ENCODE measurements at places on chromosomes 6 and 20. TPM values are rescaled to one million over a fixed set of nuclear protein-coding genes. Genes with fewer than 3 reads are reported as not detected.

LZTS3 gene
- 9.3 TPM for total RNA-seq

PAQR8 gene
- total RNA-seq: 3.4 TPM

RALGAPB gene
- 34.4 TPM for total RNA-seq

SRSF12 gene
- total RNA-seq: 0.15 TPM

ATP6V1G2 gene
- 1.6 TPM for total RNA-seq

VSTM2L gene
- total RNA-seq: not detected

ADGRF5 gene
- total RNA-seq: 13.0 TPM

CUTA gene
- 156 TPM for total RNA-seq

ZSCAN23 gene
- total RNA-seq: 5.9 TPM

BRD2 gene
- total RNA-seq: 161 TPM

SIGLEC1 gene
- total RNA-seq: 3.5 TPM

PSORS1C2 gene
- total RNA-seq: 27.0 TPM

LY6G6F gene
- total RNA-seq: not detected

MTFR2 gene
- 2.4 TPM for total RNA-seq

UBD gene
- not detected for total RNA-seq

RTN4IP1 gene
- total RNA-seq: 2.3 TPM

DYNLT2 gene
- total RNA-seq: 3.1 TPM

SAMD3 gene
- not detected for total RNA-seq

SLC22A7 gene
- not detected for total RNA-seq

TBCC gene
- 51.9 TPM for total RNA-seq

EDN3 gene
- 0.97 TPM for total RNA-seq
